ENCODE measurements at places on chromosomes 4 and X.

DNA sequence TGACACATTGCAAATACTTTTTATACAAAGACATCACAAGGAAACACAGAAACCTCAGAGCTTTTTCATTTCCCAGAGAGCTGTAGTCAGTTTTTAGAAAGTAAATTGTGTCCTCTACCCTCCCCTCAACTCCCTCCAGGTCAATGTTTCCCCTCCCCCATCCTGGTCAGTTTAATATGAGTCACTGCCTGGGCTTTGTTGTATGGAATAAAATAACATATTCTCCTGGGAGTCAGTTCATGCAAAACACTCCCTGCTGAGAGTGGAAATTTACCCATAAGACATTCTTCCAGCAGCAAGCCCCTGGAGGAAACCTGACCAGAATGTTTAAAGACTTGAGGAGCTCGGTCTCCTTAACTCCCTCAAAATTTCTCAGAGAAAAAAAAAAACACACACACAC is 270.1 kb upstream of the LDB2 start:
- DNase-seq, result peak; percentile 89

DNA sequence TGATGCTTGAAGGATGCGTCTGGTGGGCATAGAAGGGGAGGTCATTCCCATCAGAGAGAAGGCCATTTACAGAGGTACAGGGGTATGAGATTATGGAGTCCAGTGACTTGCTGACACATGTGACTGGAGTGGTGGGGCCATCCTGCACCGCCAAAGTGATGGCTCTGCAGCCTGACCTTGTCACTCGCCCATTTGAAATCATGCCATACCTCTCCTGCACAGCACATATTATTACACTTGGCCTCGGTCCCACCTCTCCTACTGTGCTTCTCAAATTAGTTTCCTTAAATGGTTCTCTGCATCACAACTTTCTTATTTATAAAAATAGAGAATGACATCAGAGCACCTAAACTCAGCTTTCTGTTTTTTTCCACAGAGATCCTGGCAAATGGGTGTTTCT is 60.7 kb upstream of the HAND2 start:
- DNase-seq, result no peak

DNA sequence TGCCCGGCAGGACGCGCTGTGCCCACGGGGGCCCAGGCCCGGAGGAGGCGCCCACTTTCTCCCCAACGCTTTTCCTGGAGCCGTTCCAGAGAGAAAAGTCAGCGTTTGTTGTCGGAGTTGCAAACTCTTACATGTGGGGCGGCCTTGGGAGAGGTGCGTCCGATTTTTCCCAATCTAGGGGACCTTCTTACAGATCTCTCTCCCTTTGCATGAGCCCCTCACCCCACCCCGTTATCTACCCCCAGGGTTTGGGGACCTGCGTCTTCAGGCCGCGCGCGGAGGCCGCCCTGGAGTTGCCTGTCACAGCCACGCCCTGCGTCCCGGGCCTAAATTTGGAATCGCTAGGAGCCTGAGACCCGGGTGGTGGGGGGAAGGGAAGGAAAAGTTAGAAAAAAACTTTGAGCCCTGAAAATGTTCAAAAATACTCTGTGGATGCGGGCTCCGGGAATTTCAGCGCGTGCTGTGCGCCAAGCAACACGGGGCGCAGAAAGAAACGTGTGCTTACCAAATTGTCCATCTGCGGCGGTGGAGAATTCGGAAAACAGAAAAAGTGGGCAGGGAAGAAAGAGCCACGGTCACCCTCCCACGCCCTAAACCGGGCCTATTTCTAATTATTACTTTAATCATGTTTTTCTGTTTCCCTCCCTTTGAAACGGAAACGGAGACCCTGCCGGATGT is 587 bp downstream of the CD99 start:
- DNase-seq, result no peak

DNA sequence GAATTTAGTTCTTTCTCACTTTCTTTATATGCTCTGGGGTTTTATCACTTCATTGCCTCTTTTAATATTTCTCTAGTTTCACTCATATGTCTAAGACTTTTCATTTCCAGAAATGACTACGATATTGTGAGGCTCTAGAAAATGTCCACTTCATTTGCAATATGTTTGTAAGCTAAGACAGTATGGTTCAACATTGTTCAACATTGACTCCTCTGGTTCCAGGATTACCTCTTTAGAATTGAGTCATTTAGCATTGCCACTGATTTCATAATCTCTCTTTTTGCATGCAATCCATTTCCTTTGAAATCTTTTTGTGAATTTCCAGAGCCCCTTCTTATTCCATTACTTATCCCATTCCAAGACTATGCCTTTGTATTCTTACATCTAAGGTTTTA is 32.3 kb downstream of the BBS12 start:
- DNase-seq, result no peak

DNA sequence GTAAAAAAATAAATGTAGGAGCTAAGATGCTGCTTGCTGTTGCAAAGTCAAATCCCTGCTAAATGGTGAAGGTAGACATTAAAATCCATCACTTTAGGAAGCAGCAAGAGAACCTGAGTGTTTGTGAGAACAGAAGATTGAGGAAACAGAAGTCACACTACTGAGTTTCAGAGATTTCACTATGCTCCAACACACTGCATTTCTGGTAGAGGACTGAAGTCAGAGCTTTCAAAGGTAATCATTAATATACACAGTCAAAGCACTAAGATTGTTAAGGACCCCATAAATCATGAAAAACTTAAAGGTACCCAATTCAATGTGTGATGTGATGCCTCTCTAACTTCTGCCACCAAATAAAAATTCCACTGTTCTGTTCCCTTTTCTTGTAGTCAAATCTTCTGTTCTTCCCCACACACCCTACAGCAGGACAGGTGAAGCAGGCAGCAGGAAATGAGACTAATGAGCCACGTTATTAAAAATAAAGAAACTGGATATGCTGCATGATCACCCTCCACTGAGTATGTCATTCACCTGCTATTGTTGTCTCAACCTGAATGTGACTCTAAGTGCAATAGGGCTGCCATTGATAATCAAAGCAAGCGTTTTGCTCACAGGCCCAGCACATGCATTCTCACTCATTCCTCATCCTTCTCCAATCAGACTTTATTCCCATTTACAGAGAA is 28.9 kb upstream of the APELA start:
- DNase-seq, result no peak

DNA sequence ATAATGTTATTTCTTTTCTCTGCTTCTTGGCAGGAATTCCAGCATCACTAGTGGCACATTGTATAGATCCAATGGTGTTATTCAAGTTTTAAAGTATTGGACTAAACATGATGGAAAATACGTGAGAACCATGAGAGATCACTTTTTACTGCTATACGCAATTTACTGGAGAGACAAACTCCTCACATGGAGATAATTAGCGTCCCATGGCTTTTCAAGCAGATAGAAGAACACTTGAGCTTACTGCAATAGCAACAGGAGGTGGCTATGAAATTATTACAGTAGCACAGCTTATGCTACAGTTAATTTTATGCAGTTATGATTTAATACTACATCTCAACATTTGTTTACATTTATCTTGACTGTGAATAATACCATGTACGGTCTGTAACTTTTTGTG is 11.9 kb upstream of the TMEM185A start:
- no peak for DNase-seq

- DNase-seq, result no peak
These were observed 6.2 kb downstream of the RAB40A start for GRCh38 chrX:103513067-103513466.

DNA sequence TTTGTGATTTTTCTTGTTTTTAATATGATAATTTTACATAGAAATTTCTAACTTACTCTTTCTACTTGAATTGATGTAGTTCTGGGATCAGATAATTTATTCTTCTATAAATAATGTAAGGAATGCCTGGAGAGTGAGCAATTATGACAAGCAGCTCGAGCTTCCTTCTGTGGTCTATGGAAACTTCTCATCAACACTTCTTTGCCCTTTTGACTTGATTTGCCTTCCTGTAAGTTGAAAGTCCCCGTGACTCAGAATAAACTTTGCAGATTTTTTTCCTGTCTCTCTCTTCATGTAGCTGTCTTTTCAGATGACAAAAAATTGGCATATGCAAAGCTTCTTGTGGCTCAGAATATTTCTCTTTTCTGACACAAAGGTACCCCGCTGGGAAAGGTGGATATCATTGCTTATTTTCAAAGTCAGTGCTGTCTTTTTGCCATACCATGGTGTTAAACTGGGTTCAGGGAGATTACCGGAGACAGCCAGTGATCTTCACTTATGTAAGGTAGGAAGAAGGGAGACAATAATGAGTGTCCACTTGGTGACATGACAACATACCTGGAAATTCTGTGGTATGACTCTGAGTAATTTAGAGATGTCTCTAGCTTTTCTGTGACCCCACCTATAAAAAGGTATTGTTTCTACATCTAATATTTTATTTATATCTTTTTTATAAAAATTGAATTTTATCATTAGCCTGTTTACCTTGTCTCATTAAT is 278.6 kb upstream of the GNPDA2 start:
- DNase-seq, result peak; percentile 42

- no peak for DNase-seq
These were observed 748.0 kb downstream of the PCDH18 start for GRCh38 chr4:136784326-136784725.

DNA sequence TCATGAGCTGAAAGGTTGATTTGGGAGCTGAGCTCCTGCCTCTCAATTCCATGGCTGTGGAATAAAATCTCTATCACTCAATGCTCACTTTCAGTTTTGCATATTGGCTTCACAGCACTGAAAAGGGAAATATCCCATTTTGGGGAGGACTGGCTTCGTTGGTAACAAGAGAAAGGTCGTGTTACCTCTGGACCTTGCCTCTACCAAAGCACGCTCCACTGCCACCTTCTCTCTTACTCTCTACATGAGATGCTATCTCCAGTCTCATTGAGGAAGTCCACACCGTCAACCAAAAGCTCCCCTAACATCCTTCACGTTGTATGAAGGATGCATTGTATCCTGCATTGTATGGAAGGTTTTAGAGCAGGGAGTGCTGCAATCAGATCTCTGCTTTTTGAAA is 195.0 kb upstream of the LDB2 start:
- no peak for DNase-seq

DNA sequence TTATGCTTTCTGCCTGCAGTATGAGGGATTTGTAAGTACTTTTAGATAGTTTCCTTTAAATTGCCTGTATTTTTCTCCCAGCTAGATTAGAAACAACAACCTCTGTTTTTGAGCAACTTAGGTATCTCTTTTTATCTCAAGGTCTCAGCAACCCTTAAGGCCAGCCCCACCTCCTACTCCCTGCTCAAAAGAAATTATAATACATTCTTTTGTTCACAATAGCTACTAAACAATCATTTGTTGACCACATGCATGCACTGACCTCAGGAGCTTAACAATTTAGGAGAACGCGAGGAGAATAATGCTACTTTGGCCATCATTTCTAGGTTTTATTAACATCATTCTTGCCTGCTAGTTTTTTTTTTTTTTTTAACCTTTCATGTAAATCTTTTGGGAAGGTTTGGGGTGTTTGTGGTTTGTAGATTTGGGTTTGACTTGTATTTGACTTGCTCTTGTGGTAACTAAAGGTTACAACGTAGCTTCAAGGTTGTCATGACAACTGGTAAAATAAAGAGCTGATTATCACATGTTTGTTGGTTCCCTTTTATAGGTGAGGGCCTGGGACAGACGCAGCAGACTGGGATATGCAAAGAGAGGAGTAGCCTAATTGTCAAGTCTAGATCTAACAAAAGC is 145.4 kb upstream of the PLAC1 start:
- DNase-seq, result no peak

DNA sequence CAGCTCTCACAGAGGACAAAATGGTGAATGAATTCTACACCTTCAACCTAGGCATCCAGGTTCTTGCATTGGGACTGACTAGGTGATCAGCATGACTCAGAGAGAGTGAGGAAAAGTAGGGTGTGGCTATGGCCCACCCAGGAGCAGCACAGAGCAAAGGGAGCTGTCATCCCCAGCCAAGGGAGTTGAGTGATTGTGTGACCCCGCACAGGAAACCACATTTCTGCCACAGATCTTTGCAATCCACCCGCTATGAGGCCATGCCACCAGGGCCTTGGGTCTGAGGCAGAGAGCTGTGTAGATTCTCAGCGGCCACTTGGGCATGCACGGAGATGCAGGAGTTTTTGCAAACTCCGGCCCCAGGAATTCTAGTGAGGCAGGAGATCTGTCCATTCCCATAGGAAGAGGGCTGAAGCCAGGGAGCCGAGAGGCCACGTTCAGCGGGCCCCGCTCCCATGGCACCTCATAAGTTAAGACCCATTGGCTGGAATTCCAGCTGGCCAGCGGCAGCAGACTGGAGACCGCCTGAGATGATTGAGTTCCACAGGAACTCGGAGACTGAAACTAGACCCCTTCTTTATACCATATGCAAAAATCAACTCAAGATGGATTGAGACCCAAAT is 75.9 kb downstream of the NAA11 start:
- no peak for DNase-seq

GRCh38 chrX:38183596-38183995 is 37.1 kb downstream of the SRPX start:
- DNase-seq, result peak; percentile 35

GRCh38 chrX:13778916-13779315 is 38.0 kb downstream of the GPM6B start:
- no peak for DNase-seq

- DNase-seq, result no peak
These were observed 15.2 kb downstream of the ASB11 start for GRCh38 chrX:15299941-15300851.

DNA sequence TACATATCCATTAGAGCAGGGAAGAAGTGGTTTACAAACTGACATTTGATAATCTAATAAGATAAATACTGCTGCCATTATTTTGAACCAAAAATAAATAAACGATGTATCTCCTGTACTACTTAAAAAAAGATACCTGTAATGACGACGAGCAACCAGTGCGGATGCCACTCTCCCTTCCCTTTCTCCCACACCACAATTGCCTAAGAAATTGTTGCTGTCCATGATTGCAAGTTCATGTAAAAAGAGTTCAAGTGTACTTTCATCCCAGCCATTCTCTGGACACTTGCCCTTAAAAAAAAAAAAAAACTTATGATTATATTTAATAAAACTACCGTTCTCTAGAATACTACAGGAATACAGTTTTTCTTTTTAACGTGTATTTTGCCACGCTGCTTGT is 1.4 kb downstream of the SEPSECS start:
- DNase-seq, result no peak

GRCh38 chr4:5970381-5971077 is 47.7 kb downstream of the C4orf50 start:
- DNase-seq, result no peak

DNA sequence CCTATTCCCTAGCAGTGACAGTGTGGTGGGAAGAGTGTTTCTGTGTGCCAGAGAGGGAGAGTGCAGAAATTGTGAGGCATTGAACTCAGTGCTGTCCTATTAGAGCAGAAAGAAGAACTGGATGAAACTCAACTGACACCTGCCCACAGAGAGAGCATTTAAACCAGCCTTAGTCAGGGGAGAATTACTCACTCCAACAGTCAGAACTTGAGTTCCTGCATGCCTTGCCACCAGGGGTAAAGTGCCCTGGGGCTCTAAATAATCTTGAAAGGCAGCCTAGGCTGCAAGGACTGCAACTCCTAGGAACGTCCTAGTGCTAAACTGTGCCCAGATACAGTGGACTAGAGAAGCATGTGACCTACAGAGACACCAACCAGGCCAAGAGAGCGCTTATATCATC is 12.8 kb downstream of the CYSLTR1 start:
- DNase-seq, result no peak

- no peak for DNase-seq
These were observed 8.4 kb downstream of the ATP10D start for GRCh38 chr4:47493238-47494123.

Measured in astrocyte of the cerebellum (primary cell).